Right ventricle myocardium superior (tissue), 1 donor: ENCODE measurements at places on chromosomes 3 and 15. TPM values are rescaled to one million over a fixed set of nuclear protein-coding genes. Genes with fewer than 3 reads are reported as not detected.

Gene DTX3L
- 10.2 TPM for total RNA-seq

Gene HDC
- 0.65 TPM for total RNA-seq

Gene PTPRG
- 29.7 TPM for total RNA-seq

Gene LCTL
- total RNA-seq, result not detected

Gene MAP6D1
- total RNA-seq, result 3.0 TPM
